ENCODE measurements at places on chromosomes 16 and 17. TPM values are rescaled to one million over a fixed set of nuclear protein-coding genes. Genes with fewer than 3 reads are reported as not detected.

Gene MT2A
- 102 TPM for total RNA-seq

Gene FAM20A
- total RNA-seq: not detected

Gene SOST
- total RNA-seq: not detected

Gene WDR90
- total RNA-seq: 52.8 TPM

Gene NECAB2
- not detected for total RNA-seq

Gene PRAC2
- not detected for total RNA-seq

Gene TAC4
- total RNA-seq: not detected

Gene CDH5
- not detected for total RNA-seq

Gene SPATA32
- not detected for total RNA-seq

Gene CIBAR2
- total RNA-seq: not detected

Gene FBXO31
- 33.8 TPM for total RNA-seq

Gene SPPL2C
- not detected for total RNA-seq
